Nucleus accumbens (tissue), 56 donors: ENCODE measurements at places on chromosomes 5 and 9.

DNA sequence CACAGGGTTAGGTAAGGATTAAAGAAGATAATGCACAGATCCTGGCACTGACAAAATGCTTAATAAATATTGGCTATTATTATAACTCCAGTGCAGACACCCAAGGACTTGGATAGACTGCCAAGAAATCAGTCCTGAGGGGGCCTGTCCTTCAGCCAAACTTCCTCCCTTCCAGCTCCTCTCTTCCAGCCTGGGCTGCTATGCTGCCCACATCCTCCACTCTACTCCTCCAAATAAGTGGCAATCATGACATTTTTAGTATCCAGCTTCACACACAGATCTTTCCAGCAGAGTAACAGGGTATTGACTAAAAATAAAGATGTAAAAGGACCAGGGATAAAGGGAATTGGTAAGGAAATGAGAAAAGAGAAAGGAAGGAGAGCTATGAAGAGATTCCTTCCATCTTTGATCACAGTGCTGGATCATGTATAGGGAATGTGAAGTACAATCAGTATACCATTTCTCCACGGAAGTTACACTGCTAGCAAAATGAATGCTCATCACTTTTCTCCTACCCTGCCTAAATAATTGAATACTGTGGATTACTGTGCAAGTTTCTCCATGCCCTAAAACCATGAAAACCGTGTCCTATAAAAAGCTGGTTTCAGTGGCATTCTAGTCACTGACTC lies 136.0 kb upstream of the OSMR start:
- DNase-seq, result no peak

DNA sequence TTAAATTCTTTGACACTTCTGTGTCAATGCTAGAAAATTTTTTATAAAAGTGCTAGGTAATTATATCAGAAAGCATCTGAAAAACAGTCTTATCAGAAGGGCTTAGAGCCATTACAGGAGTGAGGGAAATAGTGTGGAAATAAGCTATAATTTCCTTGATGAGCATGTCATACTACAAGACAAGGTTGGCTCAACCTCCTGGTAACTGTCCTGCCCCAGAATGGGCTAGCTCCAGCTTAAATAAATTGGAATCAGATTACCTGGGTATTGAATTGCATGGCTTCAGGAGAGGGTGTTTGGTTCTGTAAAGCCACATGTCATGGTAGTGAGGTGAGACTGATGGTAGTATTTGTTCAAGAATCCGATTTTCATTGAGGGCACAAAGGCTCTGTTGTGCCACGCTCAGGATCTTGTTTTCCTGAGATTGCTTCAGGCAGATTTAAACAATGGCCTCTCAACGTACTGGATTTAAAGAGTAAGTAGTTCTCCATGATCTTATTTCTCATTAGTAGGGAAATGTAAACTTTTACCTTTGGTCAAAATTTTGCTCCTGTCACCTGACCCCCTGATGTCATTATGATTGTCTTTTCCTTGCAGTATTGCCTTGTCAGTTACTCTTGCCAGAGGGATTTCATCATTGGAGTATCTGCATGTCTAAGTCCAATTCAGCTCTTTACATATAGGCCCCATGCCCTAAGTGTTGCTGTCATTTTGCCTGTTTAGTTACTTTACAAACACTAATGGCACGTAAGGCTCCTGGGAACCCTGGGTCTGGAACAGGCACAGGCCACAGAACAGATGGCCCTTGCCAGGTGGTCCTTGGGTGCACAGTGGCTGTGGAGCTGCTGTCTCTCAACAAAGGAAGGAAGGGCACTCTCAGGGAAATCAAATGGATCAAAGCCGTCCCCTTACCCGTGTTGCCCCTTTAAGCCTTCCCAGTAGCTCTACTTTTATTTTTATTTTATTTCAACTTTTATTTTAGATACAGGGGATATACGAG lies 21.3 kb downstream of the TRIO start:
- no peak for DNase-seq

- peak; percentile 7 for DNase-seq
These were observed 34.7 kb downstream of the SHOC1 start for GRCh38 chr9:111759762-111760639.

DNA sequence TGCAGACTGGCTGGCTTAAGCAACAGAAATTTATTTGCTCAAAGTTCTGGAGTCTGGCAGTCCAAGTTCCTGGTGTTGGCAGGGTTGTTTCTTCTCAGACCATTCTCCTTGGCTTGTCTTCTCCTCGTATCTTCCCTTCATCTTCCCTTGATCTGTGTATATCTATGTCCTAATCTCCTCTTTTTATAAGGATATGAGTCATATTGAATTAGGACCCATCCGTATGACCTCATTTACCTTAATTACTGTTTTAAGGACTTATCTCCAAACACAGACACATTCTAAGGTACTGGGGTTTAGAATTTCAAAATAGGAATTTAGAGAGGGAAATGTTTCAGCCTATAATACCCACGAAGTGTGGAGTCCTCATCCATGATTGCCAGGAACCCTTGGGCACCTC lies 13.1 kb upstream of the LPAR1 start:
- DNase-seq, result no peak

- no peak for DNase-seq
These were observed 93.5 kb downstream of the GLDC start for GRCh38 chr9:6552033-6552432.

DNA sequence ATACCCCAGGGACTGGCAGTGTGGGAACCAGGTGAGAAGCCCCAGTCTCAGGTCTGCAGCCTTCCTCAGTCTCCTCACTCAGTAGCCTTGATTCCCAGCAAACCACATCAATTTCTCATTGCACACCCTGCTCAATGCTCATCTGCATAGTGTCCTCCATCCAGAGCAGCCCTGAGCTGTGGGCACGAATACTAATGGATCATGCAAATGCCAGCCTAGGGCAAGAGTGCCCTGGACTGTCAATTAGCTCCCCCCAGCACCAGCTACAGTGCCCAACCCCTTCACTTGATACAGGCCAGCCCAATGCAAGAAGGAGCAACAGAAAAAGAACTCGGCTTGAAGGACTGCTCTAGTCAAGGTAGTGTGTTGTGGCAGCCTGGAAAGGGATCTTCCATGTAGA lies 9.8 kb upstream of the KCNIP1 start:
- DNase-seq, result no peak

- no peak for DNase-seq
These were observed 56.7 kb upstream of the PCA3 start for GRCh38 chr9:76707510-76707909.

DNA sequence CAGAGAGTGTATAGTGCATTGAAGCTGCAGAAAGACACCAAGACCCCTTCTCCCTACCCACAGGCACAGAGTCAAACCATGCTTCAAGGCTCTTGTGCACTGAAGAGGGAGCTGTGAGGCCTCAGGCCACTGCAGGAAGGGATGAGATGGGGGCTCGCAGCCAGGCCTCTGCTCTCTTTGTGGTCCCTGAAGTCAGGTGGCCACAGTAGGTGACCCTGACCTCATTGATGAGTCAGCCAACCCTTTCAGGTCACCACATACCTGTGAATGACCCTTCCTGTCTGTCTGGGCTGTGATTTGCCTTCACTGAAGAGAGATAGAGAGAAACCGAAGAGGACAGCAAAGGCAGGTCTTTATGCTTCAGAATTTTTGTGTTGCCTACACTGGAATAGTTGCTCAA lies 372.1 kb downstream of the ACTL7B start:
- no peak for DNase-seq

DNA sequence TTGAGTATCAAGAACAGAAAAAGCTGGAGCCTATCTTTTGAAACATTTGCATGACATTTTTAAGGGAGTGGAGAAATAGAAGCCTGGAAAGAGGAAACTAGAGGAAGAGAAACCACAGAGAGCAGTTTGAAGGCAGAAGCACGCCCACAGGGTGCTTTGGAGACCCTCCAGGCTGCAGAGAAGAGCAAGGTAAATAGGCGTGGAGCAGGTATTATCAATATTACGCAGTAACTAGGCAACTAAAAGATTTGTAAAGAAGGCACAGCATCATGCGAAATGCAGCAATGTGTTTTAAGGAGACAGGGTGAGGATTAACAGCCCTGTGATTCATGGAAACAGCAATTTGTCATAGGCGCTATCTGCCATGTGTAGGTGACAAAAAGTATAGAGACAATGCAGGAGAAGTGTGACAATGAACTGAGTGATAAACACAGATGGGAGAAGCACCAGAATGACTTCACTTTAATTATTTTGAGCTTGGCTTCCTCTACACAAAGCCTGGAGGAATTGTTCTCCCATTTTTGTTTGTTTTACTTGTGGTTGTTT lies 281.2 kb downstream of the BRINP1 start:
- no peak for DNase-seq

DNA sequence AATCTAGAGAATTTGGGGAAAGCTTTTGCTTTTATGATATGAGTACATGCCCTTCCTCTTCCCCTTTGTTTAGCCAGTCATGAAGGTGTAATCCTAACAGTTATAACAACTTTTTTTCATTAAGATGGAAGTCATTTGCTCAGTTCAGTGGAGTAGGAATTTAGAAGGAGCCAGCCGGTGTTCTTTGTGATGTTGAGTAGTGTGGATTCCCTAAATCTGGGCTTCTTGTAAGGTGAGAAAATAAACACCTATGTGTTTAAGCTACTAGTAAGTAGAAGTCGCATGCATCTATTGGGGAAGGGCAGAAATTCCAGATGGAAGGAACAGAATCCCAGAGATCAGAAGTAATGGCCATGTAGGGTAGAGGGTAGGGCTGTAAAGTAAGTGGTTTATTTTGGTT lies 13.6 kb upstream of the CNTLN start:
- no peak for DNase-seq

GRCh38 chr9:36968574-36969215 lies 65.4 kb downstream of the PAX5 start:
- DNase-seq, result no peak

DNA sequence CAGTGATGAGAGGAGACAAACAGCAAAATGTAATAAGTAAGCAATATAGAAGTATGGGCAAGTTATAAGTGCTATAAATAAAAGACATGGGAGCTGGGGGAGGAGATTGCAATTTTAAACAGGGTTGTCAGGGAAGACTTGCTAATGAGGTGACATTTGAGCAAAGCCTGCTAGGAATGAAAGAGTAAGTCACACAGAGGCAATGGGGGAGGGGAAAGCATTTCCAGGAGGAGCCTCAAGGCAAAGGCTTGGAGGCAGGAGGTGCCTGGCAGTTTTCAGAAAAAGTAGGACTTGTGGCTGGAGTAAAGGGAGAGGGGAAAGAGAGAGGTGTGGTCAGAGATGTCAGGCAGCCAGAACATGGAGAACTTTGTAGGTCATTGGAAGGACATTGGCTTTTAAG lies 124.4 kb upstream of the NMUR2 start:
- no peak for DNase-seq

DNA sequence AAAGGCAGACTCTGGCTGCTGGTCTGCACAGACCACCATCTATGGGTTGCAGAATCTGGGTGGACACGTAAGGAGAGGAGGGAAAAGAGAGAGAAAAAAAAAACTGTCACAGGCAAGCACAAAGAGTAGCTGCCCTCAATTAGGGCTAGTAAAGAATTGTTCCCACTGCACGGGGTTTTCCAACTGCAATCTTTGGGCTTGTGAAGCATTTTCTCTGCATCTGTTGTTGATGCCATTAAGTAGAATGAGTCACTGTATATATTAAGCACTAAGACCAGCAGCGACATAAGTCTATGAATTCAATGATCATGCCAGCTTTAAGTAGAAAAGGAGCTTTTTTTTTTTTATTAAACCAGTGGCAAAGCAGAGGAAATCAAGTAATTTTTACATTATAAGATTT lies 40.2 kb downstream of the MED10 start:
- DNase-seq, result no peak

DNA sequence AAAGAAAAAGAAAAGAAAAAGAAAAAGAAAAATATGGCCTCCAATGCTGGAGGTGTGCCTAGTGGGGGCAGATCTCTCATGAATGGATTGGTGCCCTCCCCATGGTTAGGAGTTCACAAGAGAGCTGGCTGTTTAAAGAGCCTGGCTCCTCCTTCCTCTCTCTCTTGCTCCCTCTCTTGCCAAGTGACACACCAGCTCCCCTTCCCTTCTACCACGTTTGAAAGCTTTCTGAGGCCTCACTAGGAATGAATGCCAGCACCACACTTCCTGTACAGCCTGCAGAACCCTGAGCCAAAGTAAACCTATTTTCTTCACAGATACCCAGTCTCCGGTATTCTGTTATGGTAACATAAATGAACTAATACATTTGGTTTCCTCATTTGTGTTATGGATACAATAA lies 14.4 kb upstream of the GALNT10 start:
- DNase-seq, result no peak

DNA sequence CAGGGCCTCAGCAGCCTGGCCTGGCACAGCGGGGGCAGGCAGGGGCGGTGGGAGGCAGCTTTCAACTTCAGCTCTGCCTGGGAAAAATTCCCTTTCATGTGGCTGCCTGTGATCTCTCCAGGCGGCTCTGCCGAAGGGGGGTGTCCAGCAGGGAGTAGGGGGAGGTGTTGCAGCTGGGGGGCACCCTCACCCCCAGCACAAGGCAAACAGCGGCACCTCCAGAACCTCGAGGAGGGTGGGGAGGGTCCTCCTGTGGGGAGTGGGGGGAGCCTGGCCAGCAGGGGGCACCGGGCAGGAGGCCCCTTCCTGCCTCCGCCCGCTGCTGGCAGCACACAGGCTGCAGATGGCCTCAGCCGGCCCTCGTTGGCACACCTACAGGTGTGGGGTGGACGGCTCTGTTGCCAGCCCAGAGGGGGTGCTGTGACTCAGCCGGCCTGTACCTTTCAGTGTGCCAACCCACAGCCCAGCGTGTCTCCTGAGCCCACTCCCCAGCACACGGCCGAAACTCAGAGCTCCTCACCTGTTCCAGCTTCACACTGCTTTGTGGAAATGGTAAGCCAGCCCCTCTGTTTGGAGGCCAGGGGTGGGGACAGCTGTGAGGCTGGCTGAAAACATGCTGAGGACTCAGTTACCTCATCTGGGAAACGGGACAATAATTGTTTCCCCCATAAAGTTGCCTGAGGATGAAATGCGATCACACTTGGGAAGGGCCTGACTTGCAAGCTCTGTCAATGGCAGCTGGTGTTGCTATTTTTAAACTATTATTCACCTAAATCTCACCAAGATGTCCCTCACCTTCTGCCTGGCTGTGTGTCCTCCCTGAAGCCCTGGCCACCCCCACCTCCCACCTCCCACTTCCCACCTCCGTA lies 37.0 kb downstream of the CXXC5 start:
- no peak for DNase-seq

GRCh38 chr9:93346231-93347112 lies 105.0 kb upstream of the FAM120A start:
- no peak for DNase-seq

DNA sequence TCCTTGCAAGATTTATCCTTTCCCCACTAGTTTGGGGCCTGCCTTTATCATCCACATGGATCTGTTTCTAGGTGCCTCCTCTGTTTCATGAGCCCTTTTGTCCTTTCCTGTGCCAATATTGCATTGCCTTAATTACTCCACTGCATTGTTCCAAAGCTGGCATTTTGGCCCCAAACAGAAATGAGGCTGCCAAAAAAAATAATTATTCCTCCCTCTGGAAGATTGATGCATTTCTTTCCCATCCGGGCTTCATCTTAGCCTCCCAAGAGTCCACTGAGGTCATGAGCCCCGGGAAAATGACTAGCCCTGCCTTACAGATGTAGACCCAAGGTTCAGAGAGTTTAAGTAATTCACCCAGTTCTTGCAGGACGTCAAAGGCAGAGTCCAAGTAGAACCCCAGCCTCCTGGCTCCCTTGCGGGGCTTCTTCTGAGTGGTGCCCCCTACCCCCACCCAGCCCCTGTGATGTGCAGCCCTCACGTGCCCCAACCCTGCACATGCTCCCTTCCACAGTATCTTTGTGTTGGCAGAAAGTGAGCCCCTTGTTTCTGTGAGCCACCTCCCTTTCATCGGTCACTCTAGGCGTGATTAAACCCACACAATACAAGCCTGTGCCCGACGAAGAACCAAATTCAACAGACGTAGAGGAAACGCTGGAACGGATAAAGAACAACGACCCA lies 62.1 kb downstream of the TMOD1 start:
- DNase-seq, result no peak
